NCI-H2081 (cell line): ENCODE measurements at places on chromosomes 12 and 14.

DNA sequence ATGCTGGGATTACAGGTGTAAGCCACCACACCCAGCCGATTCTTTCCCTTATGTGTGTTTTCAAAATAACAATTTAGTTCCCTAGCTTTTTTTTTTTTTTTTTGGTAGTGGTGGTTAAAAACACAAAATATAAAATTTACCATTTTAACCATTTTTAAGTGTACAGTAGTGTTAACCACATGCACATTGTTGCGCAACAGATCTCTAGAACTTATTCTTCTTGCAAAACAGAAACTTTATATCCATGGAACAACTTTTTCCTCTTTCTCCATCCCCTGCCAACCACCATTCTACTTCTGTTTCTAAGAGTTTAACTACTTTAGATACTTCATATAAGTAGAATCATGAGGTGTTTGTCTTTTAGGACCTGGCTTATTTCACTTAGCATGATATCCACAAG, 1.1 kb upstream of the NDUFA12 start:
- no peak for DNase-seq

- DNase-seq, result no peak
Observed at GRCh38 chr14:80955416-80955941, at the start of gene TSHR. TSS of gene TSHR (plus strand) at chr14:80955621. CDS start at chr14:80955681, 60 bp downstream.

DNA sequence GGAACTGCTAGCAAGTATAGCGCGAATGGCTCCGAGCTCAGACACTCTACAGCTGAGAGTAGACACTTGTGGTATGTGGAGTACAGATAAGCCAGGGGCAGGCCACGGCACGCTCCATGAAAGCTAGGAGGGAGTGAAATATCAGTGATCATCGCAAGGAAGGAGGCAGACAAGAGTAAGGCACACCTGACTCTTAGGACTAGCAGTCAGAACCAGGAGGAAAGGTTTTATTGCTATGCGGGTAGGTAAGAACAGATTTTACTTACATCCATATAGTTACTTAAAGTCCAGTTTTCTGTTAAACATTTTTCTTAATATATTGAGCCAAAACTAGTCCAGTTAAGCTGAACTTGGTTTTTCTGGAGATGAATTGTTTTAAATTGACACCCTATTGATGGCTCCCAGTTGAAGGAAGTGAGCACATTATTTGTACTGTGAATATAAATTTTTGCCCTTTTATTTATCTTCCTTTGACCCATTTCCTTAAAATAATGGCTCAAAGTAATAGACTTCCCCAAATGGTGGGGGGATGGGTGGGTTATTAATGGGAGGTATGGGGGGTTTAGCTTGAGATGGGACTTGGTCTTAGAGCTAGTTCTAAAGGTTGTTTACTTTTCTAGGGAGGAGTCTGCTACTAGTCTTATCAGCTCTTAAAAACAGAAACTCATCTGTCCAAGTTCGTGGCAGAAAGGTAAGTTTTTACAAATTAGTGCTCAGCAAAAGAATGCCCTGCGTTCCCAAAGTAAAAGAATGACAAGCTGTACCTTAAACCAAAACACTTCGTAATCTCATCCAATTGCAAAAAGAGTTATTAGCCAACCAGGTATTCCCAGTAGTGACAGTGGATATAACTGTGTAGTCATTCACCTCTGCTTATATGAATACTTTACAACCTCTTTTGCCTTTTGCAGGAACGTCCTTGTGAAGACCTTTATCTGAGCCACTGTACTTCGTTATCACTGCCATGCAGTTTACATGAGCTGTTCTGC, 5.8 kb downstream of the HNRNPA1 start:
- no peak for DNase-seq

GRCh38 chr12:46269429-46270241, 792 bp upstream of the SLC38A1 start:
- DNase-seq, result peak; percentile 57
